ENCODE measurements at places on chromosomes 7 and 10.
A peak's percentile ranks its signal among the peaks of the same experiment; 100 is the strongest.

DNA sequence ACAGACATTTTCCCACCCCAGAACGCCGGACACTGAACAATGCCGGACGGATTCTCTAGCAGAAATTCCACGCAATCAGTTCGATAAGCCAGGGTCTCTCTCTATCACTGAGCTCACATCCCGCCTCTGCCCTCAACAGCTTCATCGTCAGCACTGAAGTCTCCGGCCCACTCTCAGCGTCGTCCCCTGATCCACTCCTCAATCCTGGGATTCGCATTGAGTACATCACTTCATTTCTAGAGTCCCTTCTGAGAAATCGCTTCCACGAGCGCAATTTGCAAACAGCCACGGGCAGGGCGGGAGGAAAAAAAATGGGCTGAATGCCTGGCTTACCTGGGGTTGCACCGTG lies 365 bp downstream of the YME1L1 start:
- DNase-seq = no peak

DNA sequence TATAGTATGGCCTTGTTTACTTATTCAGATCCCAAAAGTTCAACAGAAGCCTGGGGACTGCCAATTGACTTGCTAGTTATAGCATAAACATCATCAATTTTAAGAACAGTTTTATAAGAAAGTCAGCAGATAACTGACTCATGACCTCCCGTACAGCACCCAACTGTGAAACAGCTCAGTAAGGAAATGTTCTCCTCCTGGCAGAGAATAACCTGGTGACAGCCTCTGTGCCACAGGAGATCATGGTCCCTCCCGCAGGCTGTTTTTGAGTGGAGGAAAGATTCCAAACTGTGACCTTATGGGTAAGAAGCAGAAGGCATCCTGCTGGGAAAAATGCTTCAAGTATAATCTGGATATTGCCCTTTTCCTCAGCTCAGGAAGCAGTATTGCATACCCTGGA lies 182.5 kb downstream of the SEMA3D start:
- DNase-seq = no peak

GRCh38 chr10:6101181-6101580 lies 12.3 kb downstream of the RBM17 start:
- DNase-seq = no peak

GRCh38 chr10:123665491-123666286 lies 466 bp upstream of the GPR26 start:
- DNase-seq = no peak

DNA sequence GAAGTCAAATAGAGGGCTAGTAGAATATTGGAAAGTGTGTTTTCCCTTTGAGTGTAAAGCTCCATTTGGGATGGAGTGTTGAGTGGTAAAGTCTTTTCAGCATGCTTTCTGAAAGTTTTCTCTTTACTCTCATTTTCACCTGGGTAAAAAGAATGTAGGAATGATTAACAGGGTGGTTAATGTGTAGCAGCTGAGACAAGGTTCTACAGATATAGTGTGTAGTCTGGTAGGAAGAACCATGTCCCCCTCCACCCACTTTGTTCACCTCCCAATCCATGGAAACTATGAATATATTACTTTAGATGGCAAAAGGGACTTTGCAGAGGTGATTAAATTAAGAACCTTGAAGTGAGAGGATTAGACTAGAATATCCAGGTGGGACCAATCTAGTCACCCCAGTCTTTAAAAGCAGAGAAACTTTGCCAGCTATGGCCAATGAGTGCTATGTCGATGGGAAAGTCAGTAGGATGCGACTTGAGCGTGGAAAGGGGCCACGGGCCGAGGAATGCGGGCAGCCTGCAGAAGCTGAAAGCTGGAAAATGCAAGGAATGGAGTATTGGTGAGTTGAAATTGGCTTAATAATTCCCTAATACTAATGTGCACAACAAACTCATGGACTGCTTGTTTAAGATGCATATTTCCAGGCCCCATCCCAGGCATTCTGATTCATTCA lies 166.3 kb upstream of the AHR start:
- DNase-seq = no peak

GRCh38 chr7:26097837-26098668 lies 53.9 kb upstream of the NFE2L3 start:
- no peak for DNase-seq

GRCh38 chr10:48978318-48978717 lies 38.7 kb upstream of the LRRC18 start:
- DNase-seq = no peak

GRCh38 chr7:95865716-95866371 lies 93.5 kb downstream of the DYNC1I1 start:
- DNase-seq = no peak

GRCh38 chr7:105705427-105705826 lies 124.1 kb upstream of the EFCAB10 start:
- DNase-seq = no peak

- DNase-seq = no peak
These were observed 127.1 kb downstream of the CREB5 start for GRCh38 chr7:28539289-28539981.

GRCh38 chr10:70132098-70133029 lies at the start of gene AIFM2:
Gene AIFM2 (minus strand): TSS chr10:70132825. CDS start chr10:70124084, 8,741 bp downstream.
- DNase-seq = peak; percentile 88

DNA sequence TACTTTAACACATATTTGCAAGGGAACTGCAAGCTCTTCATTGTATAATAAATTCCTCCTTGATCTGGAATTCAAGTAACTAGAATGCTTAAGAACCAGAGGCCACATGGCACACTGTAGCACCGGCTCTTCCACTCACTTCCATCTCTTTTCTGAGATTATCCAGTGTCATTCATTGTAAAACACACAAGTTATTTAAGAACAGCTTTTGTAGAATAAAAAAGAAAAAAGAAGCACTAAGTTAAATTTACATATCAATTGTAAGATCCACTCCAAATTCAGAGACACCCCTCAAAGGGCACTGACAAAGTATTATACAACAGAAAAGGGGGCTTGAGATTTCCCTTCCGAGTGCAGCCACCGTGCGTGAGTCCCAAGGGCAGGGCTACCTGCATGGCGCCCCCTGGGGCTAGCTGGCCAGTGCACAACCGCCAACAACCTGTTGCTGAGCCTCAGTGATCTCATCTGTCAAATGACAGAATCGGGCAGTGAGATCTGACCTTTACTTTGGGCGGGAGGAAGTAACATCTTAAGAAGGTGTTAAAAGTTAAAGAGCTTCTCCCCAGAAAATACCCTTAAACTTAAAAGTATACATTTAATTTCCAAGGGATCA lies 12.5 kb downstream of the GLI3 start:
- no peak for DNase-seq

DNA sequence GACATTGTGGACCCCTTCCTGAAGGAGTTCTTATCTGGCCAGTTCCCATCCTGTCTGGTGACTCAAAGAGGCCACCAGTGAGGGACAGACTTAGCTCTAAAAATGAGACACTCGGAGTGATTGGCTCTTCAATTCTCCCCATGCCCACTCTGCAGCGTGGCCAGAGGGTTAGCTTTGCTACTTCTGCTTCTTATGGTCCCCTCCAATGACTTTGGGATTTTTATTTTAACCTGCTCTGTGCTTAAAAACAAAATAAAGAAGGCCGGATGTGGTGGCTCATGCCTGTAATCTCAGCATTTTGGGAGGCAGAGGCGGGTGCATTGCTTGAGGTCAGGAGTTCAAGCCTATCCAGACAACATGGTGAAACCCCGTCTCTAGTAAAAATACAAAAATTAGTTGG lies 573.0 kb upstream of the AUTS2 start:
- no peak for DNase-seq

DNA sequence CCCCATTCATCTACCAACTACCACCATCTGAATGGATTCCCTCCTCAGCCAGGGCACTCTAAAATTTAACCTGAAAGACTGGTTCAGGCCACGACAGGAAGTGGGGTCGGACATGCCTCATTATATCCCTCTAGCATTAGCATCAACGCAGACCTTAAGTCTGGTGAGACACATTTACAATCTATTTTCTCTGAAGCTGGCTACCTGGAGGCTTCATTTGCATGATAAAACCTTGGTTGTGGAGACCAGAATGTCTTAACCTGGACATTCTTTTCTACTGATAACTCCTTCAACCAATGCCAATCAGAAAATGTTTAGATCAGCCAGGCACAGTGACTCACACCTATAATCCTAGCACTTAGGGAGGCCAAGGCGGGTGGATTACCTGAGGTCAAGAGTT lies 42.3 kb downstream of the SVOPL start:
- DNase-seq = no peak

DNA sequence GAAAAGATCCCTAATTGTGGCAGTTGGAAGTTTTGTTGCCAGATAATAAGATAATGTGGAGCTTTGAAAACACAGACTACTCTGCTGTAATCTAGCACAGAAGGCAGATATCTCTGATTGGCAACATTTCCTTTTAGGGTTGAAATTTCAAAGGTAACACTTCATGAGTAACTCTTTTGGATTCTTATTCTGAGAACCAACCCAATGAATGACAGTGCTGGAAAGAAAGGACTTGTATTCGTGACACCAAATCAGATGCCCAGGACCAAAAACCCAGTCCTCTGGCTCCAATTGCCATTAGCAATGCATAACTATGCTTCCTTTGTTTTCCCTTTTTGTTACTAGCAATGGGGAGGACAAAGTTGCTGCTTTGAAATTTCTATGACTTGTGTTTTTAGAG lies 41.0 kb upstream of the ELMO1 start:
- no peak for DNase-seq

- no peak for DNase-seq
These were observed 255.6 kb downstream of the ZEB1 start for GRCh38 chr10:31574577-31574976.
